ENCODE measurements at places on chromosomes 3 and 15. TPM values are rescaled to one million over a fixed set of nuclear protein-coding genes. Genes with fewer than 3 reads are reported as not detected.

The LTF gene
- not detected for total RNA-seq

DNA sequence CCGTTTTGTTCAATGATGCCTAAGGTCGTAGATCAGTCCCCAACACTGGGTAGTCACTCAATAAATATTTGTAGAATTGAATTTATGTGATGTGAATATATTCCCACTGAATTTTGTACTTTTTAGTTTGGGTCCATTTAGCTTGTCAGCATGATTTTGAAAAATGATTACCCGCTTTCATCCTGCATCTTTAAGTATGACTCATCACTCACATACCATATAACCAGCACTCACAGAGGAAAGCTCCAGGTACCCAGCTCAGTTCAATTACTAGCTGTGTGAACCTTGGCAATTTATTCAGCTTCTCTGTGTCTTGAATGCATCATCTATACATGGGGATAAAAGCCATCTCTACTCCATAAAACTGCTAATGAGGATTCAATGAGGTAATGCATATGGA, 2.2 kb upstream of the MLF1 start:
- DNase-seq, result no peak
- no peak overlapping the region for H3K4me3 ChIP-seq
- H3K27me3 ChIP-seq, result no peaks in the 10 kb centered on the region
- H3K27ac ChIP-seq, result no peak overlapping the region
- H3K4me1 ChIP-seq, result no peaks in the 10 kb centered on the region

- H3K36me3 ChIP-seq, result no peaks in the 10 kb centered on the region
- no peaks in the 10 kb centered on the region for H3K27me3 ChIP-seq
- peak; percentile 82 for DNase-seq
- peaks cover 27% of the 10 kb centered on the region for H3K4me1 ChIP-seq
- peak overlapping the region; percentile 47 for H3K27ac ChIP-seq
Observed at GRCh38 chr15:89665449-89666181, 10.3 kb upstream of the KIF7 start.

DNA sequence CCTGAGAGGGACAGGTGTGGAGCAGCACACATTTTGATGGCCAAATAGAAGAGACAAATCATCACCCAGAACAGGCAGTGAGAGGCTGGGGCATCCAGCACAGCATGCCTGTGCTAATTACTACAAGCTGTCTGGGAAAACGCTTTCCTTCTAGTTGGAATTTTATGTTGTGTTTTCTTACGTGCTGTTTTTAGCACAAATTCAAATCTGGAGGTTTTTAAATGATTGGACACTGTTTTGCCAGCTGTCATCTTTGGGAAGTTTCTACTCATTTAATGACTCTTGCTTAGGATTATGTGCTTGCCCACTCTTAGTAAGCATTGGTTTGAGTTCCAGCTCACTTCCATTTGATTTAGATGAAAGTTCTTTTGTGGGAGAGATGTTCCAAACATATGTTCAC, 43.5 kb downstream of the EAF1 start:
- no peaks in the 10 kb centered on the region for H3K36me3 ChIP-seq
- H3K4me3 ChIP-seq, result no peak overlapping the region
- no peaks in the 10 kb centered on the region for H3K4me1 ChIP-seq

- H3K36me3 ChIP-seq, result no peaks in the 10 kb centered on the region
- peak; percentile 59 for DNase-seq
- no peak overlapping the region for H3K4me3 ChIP-seq
- 0 out of 2 replicates have a peak overlapping the region, but pooled peaks have one; percentile 37 for H3K27ac ChIP-seq
- H3K27me3 ChIP-seq, result no peaks in the 10 kb centered on the region
Observed at GRCh38 chr3:171256445-171257250, 203.6 kb downstream of the TNIK start.

GRCh38 chr3:48018841-48019240, 2.6 kb upstream of the MAP4 start:
- H3K4me1 ChIP-seq, result peaks cover 66% of the 10 kb centered on the region
- H3K4me3 ChIP-seq, result no peak overlapping the region
- peak overlapping the region; percentile 53 for H3K27ac ChIP-seq
- H3K36me3 ChIP-seq, result no peaks in the 10 kb centered on the region

- H3K27me3 ChIP-seq, result peaks cover 9% of the 10 kb centered on the region
- no peak overlapping the region for H3K4me3 ChIP-seq
- no peaks in the 10 kb centered on the region for H3K36me3 ChIP-seq
- peak; percentile 55 for DNase-seq
- no peaks in the 10 kb centered on the region for H3K4me1 ChIP-seq
Observed at GRCh38 chr3:43223670-43224364, 62.5 kb upstream of the SNRK start.

- H3K27me3 ChIP-seq, result 0 out of 2 replicates have a peak, but pooled peaks cover 3% of the 10 kb centered on the region
- no peak for DNase-seq
- no peaks in the 10 kb centered on the region for H3K4me1 ChIP-seq
- H3K4me3 ChIP-seq, result no peak overlapping the region
Observed at GRCh38 chr3:186003610-186004009, 65.8 kb upstream of the TRA2B start.

The SOX2 gene
- not detected for total RNA-seq

The RTP3 gene
- total RNA-seq, result not detected

The ISL2 gene
- 2.8 TPM for total RNA-seq

The GAP43 gene
- 0.54 TPM for total RNA-seq

GRCh38 chr15:82540984-82541431, 751 bp upstream of the RPS17 start:
- H3K27me3 ChIP-seq, result no peaks in the 10 kb centered on the region
- H3K36me3 ChIP-seq, result peaks cover 25% of the 10 kb centered on the region
- peak overlapping the region; percentile 94 for H3K4me3 ChIP-seq
- peak overlapping the region; percentile 74 for H3K27ac ChIP-seq
- peak; percentile 54 for DNase-seq

The LIPC gene
- total RNA-seq, result 0.43 TPM

The SLCO2A1 gene
- total RNA-seq, result 0.22 TPM

- H3K4me1 ChIP-seq, result no peaks in the 10 kb centered on the region
- no peaks in the 10 kb centered on the region for H3K36me3 ChIP-seq
Observed at GRCh38 chr15:94387849-94388441, 156.6 kb downstream of the MCTP2 start.

GRCh38 chr3:15499536-15499935, 22.0 kb downstream of the COLQ start:
- no peak overlapping the region for H3K4me3 ChIP-seq
- no peaks in the 10 kb centered on the region for H3K27me3 ChIP-seq
- H3K27ac ChIP-seq, result peak overlapping the region; percentile 31
- no peaks in the 10 kb centered on the region for H3K36me3 ChIP-seq

GRCh38 chr15:44033894-44034293, 161.2 kb downstream of the FRMD5 start:
- no peaks in the 10 kb centered on the region for H3K36me3 ChIP-seq
- H3K4me3 ChIP-seq, result no peak overlapping the region
- H3K27me3 ChIP-seq, result no peaks in the 10 kb centered on the region
- peaks cover 47% of the 10 kb centered on the region for H3K4me1 ChIP-seq
- peak; percentile 78 for DNase-seq
- no peak overlapping the region for H3K27ac ChIP-seq

GRCh38 chr3:126983653-126984390, 907 bp downstream of the PLXNA1 start:
- no peak overlapping the region for H3K27ac ChIP-seq
- H3K36me3 ChIP-seq, result no peaks in the 10 kb centered on the region
- H3K4me3 ChIP-seq, result peak overlapping the region; percentile 95
- peak; percentile 65 for DNase-seq
- no peaks in the 10 kb centered on the region for H3K27me3 ChIP-seq

The CD200R1 gene
- 0.38 TPM for total RNA-seq

GRCh38 chr15:38069511-38070011, 135.1 kb downstream of the TMCO5A start:
- peaks cover 39% of the 10 kb centered on the region for H3K4me1 ChIP-seq
- no peaks in the 10 kb centered on the region for H3K27me3 ChIP-seq
- H3K36me3 ChIP-seq, result no peaks in the 10 kb centered on the region
- peak; percentile 97 for DNase-seq

DNA sequence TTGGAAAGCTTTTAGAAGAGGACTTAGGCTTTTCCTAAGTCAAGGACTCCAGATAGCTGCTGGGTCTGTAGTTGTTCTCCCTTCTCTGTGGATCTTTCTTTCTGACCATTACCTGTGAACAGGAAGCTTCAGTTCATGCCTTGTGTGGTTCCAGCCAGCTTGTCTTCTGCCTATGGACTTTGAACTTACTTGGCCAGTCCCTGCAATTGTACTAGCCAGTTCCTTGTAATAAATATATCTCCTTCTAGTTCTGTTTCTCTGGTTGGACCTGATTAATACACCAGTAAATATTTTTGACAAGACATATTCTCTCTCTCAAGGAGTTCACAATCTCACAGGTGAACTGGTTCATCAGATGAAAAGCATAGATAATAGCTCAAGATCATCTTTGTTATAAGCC, 341.3 kb upstream of the DPPA4 start:
- no peak overlapping the region for H3K27ac ChIP-seq
- DNase-seq, result no peak
- H3K36me3 ChIP-seq, result no peaks in the 10 kb centered on the region
- no peak overlapping the region for H3K4me3 ChIP-seq
- H3K27me3 ChIP-seq, result no peaks in the 10 kb centered on the region

- no peaks in the 10 kb centered on the region for H3K4me1 ChIP-seq
- peaks cover 39% of the 10 kb centered on the region for H3K27me3 ChIP-seq
- peak; percentile 77 for DNase-seq
- no peak overlapping the region for H3K27ac ChIP-seq
- no peaks in the 10 kb centered on the region for H3K36me3 ChIP-seq
- no peak overlapping the region for H3K4me3 ChIP-seq
Observed at GRCh38 chr15:33700695-33701303, 267.5 kb upstream of the CHRM5 start.

The ADIPOQ gene
- not detected for total RNA-seq

DNA sequence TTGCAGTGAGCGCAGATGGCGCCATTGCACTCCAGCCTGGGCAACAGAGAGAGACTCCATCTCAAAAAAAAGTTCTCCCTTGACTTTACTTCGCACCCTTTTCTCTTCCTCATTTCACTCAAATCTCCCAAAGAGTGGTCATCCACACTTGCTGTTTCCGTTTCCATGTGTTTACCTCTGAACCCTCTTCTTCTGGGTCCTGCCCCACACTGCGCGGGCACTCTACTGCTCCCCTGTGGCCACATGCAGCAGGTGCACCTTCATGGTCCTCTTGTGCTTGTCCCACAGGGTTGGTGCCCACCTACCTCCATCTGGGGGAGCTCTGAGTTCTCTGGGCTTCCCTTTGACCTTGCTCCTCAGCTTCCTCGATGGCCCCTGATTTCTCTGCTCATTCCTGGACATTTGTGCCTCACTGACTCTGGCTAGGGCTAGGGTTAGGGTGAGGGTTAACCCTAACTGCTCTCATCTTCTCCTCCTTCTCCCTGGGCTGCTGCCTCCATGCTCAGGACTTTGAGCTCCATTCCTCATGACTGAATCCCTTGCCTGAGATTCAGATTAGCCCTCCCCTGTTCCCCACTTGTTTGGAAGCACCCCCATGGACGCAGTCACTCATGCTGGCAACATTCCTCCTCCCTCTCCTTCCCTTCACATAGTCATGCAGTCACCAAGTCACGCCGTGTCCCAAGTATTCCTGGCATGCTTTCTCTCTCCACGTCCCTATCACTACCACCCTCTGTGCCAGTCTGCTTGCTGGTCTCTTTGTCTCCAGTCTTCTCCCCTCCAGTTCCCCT, 26.6 kb upstream of the KY start:
- H3K4me3 ChIP-seq, result no peak overlapping the region
- peaks cover 11% of the 10 kb centered on the region for H3K4me1 ChIP-seq
- H3K27ac ChIP-seq, result no peak overlapping the region
- no peaks in the 10 kb centered on the region for H3K36me3 ChIP-seq
- DNase-seq, result peak; percentile 35

- no peaks in the 10 kb centered on the region for H3K36me3 ChIP-seq
- H3K27me3 ChIP-seq, result no peaks in the 10 kb centered on the region
- no peak overlapping the region for H3K27ac ChIP-seq
- peak; percentile 82 for DNase-seq
Observed at GRCh38 chr3:42229942-42230688, 35.9 kb downstream of the CCK start.

GRCh38 chr3:159761369-159761768, 227.3 kb upstream of the IL12A start:
- H3K27me3 ChIP-seq, result no peaks in the 10 kb centered on the region
- H3K4me1 ChIP-seq, result peaks cover 18% of the 10 kb centered on the region
- no peaks in the 10 kb centered on the region for H3K36me3 ChIP-seq
- peak overlapping the region; percentile 94 for H3K27ac ChIP-seq

The HDC gene
- not detected for total RNA-seq

DNA sequence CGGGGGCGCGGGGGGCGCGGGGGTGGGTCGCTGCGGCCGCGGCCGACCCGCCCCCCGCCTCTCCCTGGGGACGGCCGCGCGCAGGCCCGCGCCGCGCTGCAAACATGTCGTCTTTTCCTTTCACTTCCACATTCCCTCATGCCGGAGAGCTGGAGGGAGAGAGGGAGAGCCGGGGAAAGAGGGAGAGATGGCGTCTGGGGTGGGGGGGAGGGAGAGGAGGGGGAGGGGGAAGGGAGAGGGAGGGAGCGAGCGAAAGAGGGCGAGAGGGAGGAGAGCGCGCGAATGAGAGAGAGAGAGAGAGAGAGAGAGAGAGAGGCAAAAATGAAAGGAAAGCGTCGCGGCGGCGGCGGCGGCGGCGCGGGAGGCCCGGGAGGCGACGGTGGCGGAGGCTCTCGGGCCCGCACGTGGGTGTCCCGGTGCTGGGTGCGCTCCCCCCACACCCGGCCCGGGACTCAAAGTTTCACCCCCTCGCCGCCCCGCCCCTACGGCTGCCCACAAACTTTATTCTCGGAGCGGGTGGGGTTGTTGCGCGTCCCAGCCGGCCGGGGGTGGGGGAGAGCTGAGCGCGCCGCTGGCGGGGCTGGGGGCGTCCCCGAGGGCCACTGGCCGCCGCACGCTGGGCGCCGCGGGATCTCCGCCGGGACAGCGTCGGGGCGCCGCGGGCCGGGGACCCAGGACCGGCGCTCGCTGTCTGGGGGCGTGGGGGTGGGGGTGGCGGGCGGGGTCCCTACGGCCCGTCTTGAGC, 731 bp downstream of the ZNF710 start:
- H3K4me1 ChIP-seq, result peaks cover 50% of the 10 kb centered on the region
- H3K36me3 ChIP-seq, result no peaks in the 10 kb centered on the region
- peak; percentile 74 for DNase-seq

- peak overlapping the region; percentile 55 for H3K27ac ChIP-seq
- H3K36me3 ChIP-seq, result no peaks in the 10 kb centered on the region
- DNase-seq, result peak; percentile 64
- peaks cover 53% of the 10 kb centered on the region for H3K4me1 ChIP-seq
- H3K27me3 ChIP-seq, result no peaks in the 10 kb centered on the region
Observed at GRCh38 chr15:70788114-70789049, 25.0 kb upstream of the UACA start.

Measured in GM23248 (cell line).